ENCODE measurements at places on chromosomes 16 and 17. TPM values are rescaled to one million over a fixed set of nuclear protein-coding genes. Genes with fewer than 3 reads are reported as not detected.
A peak's percentile ranks its signal among the peaks of the same experiment; 100 is the strongest.

The CHRNB1 gene
- 11.4 TPM for total RNA-seq

DNA sequence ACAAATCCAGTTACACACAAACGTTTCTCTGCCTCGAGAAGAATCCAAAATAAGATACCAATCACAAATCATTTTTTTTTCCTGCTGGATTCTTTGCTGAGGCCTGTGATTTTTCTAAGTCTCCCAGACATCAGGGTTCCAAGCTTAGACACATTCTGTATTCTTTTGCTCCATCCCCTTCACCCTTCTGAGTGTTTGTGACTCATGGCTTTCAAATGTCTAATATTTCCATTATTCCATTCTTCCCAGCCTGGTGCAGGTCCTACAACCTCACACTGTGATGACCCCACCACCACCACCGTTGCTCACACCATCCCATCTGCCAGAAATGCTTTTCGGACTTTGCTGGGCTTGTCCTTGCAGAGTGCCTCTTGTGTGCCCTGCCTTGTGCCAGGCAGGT, 480.1 kb downstream of the SOX9 start:
- no peak for DNase-seq

The KRTAP4-1 gene
- total RNA-seq, result not detected

DNA sequence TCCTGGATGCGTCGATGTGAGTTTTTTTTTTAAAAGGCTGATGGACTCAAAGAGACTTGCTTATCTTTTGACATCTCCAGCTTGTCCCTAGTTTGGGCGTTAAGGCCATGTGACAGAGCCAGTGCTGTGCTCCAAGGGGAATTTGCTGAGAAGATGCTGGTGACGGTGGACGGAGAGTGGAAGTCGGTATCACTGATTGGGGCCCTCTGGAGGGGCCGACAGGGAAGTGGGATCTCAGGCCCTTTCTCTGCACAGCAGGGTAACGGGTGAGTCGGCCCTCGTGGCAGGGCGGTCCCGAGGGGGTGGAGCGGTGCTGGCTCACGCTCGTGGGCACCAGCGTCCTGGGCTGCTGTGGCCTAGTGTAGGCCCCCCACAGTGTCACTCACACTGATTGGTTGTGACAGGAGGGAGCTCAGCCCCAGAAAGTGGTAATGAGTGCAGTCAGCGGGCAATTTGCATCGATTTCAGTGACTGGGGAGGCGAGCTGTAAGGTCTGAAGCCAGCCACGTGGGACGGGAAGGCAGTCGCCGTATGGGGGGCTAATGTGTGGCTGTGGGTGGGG, 91.3 kb downstream of the TBC1D16 start:
- peak; percentile 36 for DNase-seq

The KRTAP4-4 gene
- not detected for total RNA-seq

GRCh38 chr17:56718515-56718914, 115.2 kb downstream of the C17orf67 start:
- no peak for DNase-seq

GRCh38 chr17:72392056-72393010, 271.5 kb downstream of the SOX9 start:
- DNase-seq, result no peak

DNA sequence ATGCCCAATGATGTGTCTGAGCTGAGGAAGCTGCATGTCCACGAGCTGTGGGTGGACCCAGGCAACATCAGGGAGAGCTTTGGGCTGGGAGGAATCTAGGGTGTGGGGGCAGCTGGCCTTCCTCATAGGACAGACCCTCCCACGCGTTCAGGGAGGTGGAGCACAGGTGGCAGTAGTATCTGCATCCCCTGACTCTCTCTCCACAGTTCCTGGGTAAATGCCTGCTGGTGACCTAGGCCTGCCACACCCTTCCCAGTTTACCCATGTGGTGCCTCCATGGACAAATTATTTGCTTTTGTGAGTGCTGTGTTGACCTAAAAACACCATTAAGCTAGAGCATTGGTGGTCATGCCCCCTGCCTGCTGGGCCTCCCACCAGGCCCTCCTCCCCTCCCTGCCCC, 3.2 kb downstream of the HBM start:
- no peak for DNase-seq

DNA sequence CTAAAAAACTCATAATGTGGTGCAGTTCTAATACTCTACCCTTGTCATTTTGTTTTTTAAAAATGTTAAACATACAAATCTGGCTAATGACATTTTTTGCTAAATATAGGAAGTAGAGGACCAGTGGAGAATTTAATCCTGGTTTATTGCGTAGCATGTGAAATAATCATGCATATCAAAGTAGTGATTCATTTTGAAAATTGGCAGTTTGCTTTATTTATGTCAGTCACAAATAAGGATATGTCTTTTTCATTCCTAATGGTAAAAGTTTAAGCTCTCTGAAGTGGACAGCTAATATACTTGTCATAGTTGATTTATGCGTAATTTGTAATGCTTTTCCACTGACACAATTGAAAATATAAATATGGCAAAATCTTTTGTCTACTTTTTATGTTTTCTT, 224.2 kb downstream of the BCAS3 start:
- DNase-seq, result no peak

The CSH1 gene
- not detected for total RNA-seq

DNA sequence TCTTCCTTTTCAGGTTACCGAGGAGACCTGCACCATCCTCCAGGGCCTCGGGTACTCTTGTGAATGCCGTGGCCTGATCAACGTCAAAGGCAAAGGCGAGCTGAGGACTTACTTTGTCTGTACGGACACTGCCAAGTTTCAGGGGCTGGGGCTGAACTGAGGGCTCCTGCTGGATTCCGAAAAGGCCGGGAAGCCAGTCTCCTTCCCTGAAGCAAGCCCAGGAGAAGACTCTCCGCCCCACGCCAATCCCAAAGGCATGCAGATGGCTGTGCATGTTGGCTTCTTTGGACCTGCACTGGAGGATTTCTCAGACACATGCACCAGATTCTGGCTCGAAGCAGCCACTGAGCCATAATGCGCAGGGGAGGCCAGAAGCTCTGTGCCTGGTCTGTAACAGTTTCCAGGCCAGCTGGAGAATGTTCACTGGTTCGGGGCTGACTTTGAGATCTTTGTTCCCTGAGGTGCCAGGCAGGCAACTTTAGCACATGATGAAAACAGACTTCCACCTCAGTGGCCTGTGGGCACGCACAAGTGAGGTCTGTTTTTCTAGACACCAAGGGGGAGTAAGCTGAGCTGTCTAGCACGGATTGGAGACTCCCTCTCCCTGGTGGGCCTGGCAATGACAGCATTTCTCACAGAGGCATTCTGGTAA, 49.1 kb downstream of the ADCY7 start:
- no peak for DNase-seq

The CCL1 gene
- total RNA-seq, result not detected

DNA sequence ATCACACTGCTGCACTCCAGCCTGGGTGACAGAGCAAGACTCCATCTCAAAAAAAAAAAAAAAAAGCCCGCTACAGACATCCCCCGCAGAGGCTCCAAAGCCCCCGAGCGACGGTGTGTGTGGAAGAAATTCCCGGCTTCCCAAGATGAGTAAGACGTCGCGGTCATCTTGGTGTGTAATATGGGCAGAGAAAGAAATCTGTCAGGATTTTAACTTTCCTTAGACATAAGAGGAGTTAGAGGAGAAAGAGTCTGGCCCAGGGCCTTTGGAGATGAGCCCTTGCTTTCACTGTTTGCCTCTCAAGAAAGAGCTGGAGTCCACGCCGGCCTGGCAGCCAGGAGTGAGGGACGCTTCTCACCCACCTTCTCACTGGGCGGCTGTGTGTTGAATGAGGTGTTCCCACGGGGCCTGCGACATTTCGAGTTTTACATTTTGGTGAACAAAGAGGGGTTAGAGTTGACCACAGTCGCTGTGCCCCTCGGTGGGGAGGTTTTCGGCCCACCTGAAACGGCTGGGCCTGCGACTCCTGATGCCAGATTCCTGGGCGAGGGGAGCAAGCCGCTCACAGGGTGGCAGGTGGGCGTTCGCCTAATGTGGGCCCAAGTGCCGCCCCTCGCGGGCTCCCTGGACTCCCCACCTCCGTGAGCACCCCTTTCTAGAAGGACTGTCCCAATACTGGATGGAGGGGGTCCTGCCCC, 17.9 kb downstream of the C1QTNF1 start:
- peak; percentile 17 for DNase-seq

DNA sequence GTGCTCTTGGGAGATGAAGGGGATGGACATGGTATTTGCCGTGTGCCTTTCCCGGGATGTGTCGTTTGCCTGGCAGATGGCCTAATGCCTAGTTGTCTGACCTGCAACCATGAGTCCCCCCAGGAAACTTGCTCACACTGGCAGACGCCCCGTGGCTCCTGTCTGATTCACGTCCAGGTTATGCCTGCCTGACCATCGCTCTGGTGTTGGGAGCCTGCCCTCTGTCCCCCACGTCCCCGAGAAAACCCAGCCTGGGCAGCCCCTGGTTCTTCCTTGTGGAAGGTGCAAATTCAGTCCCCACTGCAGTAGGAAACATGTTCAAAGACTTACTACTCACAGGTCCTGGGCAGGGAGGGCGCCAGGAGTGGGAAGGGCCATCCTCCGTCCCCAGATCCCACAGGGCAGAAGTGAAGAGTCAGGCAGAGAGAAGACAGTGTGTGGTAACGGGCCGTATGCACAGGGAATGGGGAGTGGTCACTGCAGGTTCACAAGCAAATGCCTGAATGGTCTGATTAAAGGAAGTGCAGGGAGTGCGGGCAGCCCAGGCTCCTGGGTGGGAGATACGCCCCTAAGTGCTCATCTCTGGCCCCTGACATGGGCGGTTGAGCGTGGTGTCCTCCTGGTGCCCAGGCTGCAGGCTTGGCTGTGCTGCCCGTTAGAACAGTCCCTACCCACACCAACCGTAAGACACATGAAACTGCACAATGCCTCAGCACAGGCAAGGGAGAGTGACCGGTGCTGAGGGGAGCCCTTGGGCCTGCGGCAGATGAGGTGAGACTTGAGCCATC, 4.2 kb upstream of the SNAI3 start:
- DNase-seq, result no peak

- DNase-seq, result no peak
These were observed 10.9 kb downstream of the HSD3B7 start for GRCh38 chr16:30995927-30996323.

- peak; percentile 64 for DNase-seq
These were observed 68.8 kb upstream of the CREBBP start for GRCh38 chr16:3949287-3949686.

The C1QTNF8 gene
- 0.23 TPM for total RNA-seq

- no peak for DNase-seq
These were observed 11.0 kb upstream of the BBS2 start for GRCh38 chr16:56530872-56531271.

The SCO1 gene
- total RNA-seq, result 29.5 TPM

The SPATA33 gene
- total RNA-seq, result 1.4 TPM

The PRSS36 gene
- total RNA-seq, result 1.7 TPM

The PPL gene
- total RNA-seq, result 5.2 TPM

DNA sequence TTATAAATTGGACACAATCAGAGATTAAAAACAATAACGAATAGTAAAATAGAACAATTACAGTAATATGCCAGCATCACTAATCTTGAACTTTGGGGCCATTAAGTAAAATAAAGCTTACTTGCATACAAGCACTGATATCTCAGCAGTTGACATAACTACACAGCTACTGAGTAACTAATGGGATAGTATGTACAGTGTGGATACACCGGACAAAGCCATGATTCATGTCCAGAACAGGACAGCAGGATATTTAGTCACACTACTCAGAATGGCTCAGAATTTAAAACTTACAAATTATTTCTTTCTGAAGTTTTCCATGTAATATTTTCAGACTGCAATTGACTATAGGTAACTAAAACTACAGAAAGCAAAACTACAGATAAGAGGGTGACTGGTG, 427.5 kb downstream of the CDH13 start:
- DNase-seq, result no peak

GRCh38 chr16:20611975-20612481, 35.9 kb upstream of the ACSM2B start:
- DNase-seq, result peak; percentile 93

- DNase-seq, result no peak
These were observed 4.9 kb downstream of the SHISA9 start for GRCh38 chr16:12906271-12906670.
